ENCODE measurements at places on chromosomes 7 and 10.
A peak's percentile ranks its signal among the peaks of the same experiment; 100 is the strongest.

GRCh38 chr10:126001576-126001975, 105.2 kb downstream of the FANK1 start:
- DNase-seq: no peak

GRCh38 chr10:21637795-21638194, 103.8 kb downstream of the MLLT10 start:
- no peak for DNase-seq

DNA sequence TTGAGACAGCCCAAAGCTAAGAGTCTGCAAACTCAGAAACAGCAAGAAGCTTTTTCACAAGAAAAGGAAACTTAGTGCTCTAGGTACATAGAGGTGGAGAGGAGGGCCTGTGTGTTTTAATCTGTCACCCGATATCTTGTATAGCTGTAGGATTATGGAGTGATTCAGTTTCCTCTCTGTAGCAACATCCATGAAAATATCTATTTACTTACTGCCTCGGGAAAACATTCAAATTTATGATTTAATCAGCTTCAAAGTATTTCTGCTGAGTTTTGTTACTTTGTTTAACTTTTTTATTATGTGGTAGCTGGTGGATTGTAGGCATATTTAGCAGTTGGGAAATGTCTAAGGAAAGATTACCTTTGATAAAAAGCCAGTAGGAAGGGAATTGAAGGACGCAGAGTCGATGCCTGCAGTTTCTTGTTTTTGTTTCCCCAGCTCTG, 292.0 kb downstream of the CCDC3 start:
- DNase-seq: no peak

- DNase-seq: no peak
Measured at GRCh38 chr10:66799474-66799873, 126.4 kb upstream of the LRRTM3 start.

DNA sequence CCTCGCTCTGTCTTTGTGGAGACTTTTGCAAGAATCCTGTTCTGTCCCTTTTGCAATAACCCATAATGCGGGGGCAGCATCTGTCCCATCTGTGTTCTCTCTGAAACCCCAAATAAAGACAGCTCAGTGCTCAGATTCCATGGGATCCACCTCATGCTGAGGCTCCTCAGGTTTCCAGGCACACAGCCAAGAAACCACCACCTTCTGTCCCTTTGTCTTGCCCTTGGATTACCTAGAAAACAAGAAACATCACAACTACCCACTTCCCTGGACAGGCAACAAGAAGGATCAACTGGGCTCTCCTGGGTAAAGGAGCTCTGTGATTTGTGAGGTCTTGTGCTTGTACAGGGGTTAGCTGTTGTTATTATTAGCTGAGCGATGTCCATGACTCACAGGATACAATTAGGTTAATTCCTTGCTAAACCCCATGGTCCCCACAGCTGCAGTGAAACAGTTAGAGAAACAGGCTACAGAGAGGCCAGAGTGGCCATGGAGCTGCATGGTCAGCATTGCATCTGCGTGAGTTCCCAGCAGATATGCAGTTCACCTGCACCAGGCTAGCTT, 50.2 kb downstream of the CXCL12 start:
- no peak for DNase-seq

GRCh38 chr10:98536551-98536950, 89.8 kb upstream of the HPS1 start:
- DNase-seq: no peak

GRCh38 chr7:75054744-75055143, 18.9 kb downstream of the RCC1L start:
- peak; percentile 67 for DNase-seq

DNA sequence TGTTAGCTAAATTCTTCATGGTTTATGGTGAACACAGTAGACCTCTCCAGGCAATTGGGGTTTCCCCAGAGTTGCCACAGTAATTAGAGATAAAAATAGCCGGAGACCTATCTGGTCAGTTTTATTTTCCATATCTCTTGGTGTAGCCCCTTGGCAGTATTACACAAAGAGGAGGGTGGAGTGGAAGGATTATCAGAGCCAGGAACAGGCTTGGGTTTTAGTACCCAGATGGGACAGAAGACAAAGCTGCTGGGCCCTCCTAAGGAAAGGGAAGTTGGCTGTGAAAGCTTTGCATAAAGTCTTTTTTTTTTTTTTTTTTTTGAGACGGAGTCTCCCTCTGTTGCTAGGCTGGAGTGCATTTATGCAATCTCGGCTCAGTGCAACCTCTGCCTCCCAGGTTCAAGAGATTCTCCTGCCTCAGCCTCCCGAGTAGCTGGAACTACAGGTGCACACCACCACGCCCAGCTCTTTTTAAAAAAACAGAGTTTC, 9.7 kb downstream of the ZSCAN21 start:
- no peak for DNase-seq

DNA sequence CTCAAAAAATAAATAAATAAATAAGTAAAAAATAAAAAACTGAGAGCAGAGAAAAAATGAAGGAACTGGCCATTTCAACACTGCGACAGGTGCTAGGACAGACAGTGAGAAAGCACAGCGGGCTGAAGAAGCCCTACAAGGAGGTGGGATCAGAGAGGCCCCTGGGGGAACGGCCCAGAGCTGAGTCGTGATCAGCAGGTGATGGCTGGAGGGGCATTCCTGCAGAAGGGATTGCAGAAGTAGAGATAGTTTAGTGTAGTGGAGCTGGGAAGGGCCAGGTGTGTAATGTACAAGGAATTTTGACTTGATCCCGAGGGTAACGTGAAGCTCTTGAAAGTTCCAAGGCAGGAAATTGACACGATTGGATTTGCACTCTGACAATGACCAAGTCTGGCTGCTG, 112.1 kb downstream of the CUL2 start:
- DNase-seq: no peak

- DNase-seq: no peak
Measured at GRCh38 chr10:69749178-69750010, 52.3 kb upstream of the COL13A1 start.

Data from substantia nigra (tissue), 51 donors.